ENCODE measurements at places on chromosomes 3 and 15.

DNA sequence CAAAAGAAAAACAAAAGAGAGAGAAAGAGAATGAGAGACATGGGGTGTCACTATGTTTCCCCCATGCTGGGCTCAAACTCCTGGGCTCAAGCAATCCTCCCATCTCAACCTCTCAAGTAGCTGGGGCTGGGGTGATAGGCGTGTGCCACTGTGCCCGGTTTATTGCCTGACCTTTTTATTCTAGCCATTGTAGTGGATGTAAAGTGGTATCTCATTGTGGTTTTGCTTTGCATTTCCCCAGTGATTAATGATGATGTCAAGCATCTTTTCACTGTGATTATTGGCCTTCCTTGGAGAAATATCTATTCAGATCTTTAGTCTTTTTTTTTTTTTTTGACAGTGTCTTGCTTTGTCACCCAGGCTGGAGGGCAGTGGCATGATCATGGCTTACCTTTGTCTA lies 37.7 kb upstream of the GK5 start:
- no peak for DNase-seq

DNA sequence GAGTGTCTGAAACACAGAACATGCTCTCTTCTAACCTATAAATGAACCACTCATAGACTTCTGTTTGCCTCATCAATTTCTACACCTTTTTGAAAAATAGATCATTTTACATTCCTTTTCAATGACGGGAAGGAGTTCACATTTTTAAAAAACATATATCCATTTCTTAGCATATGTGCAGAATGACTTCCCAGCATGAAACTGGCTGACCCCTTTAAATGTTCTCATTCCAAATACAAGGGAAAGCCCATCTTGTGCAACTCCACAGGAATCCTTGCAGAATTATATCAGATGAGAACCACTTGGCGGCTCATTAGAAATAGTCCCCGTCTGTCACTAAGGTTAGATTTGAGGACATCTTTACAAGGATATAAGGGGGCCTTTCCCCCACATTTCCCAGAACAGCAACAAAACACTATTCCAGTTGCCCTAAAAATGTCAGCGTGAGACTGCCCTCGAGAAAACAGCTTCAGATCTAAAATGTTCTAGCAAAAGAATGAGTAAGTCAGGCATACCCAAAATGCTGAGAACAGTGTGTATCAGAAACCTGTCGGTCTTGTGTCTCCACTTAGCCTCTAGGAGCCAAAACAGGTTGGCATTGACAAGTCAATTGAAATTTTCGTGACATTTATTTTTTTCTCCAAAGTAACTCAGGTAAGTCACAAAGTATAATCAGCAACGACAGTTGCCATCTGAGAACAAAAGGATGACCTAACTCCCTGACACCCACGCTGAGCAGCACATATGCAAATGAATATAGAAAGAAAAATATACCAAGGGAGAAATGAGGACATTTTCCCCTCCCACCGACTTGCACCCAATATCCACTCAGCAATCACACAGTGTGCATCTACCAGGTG lies 63.1 kb downstream of the FOXP1 start:
- DNase-seq = no peak

DNA sequence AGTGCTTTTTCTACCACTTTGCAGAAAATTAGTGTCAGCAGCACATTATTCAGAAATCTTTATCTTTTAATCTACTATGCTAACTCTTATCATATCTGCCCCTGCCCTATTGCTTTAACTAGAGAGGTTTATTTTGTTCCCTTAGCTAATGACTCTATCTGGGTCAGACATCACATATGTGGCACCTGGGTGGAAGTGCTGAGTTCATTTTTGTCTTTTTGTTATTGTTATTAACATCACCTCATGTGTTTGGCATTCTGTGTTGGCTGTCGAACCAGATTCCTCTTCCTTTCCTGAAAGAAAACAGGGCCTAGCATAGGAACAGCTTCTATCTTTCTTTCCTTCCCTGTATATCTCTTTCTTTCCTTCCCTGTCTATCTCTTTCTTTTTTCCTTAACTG lies 100.7 kb downstream of the RBMS3 start:
- DNase-seq = no peak

- no peak for DNase-seq
Observed at GRCh38 chr3:177378168-177378567, 180.9 kb upstream of the TBL1XR1 start.

GRCh38 chr15:38670128-38671005 lies 105.8 kb upstream of the RASGRP1 start:
- no peak for DNase-seq

GRCh38 chr3:101509281-101509680 lies 3.7 kb downstream of the SENP7 start:
- DNase-seq = no peak

DNA sequence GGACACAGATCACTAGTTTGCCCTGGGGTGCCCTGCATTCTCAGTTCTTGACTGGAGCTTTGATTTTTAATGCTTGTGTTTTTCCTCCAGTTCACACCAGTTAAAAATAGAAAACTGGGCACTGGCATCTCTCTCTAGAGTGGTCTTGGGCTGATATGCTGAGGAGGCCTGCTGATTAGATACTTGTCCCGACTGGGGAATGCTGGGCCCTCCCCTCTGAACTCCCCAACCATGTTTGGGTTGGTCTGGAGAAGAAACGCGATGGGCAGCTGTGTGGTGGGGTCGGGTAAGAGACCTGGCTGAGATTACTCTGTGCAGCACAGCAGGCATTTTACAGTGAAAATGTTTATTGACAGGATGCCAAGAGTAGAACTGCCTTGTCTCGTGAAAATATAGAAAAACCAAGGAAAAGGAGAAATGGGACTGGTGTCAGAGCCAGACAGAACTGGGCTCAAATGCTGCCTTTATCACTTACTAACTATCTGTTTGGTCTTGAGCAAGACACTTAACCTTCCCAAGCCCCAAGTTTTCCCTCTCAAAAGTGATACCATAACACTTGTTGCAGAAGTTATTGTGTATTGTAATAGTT lies 1.6 kb upstream of the ACTC1 start:
- DNase-seq = no peak

DNA sequence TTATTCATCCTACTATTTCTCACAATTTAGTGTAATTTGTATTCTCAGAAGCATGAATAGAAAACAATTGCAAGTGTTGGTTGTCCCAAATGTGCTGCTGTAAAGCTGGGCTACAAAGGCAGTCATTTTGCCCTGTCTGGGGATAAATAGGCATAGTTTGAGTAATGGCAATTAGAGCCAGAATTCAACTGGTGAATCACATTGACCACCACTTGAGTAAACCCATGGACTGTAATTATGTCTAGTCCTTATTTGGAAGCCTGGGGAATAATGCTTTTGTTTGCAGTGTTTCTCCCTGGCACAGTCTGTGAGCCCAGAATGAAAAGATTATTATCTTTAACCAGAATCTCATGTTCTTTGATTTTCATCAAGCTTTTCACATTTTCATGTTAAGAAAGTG lies 30.5 kb upstream of the CHL1 start:
- no peak for DNase-seq

- no peak for DNase-seq
Observed at GRCh38 chr3:127711896-127712295, 39.1 kb downstream of the ABTB1 start.

DNA sequence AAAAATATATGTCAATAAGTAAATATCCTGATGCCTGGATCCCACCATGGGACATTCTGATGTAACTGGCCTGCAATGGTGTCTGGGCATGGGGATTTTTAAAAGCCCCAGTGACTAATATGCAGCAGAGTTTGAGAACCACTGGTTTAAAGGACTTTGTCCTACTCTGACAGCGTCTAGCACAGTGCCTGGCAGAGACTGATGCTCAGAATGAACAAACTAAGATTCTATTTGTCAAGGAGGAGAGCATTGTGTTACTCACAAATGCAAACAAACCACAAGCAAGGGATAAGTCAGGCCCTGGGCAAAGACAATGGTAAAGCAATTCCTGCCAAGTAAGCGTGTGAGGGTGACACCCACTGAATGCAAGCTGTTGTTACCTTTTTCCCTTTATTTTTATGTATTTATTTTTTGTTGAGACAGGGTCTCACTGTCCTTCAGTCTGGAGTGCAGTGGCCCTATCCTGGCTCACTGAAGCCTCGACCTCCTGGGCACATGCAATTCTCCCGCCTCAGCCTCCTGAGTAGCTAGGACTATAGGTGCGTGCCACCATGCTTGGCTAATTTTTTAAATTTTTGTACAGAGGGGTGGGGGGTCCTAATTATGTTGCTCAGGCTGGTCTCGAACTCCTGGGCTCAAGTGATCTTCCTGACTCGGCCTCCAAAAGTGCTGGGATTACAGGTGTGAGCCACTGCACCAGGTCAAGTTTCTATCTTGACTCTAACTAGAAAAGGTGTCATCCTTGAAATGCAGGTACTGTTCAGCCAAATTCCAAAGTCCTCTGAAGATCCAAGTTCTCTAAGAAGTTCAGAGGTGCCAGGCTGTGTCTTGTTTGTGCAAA lies 909 bp upstream of the GPD1L start:
- DNase-seq = peak; percentile 78

DNA sequence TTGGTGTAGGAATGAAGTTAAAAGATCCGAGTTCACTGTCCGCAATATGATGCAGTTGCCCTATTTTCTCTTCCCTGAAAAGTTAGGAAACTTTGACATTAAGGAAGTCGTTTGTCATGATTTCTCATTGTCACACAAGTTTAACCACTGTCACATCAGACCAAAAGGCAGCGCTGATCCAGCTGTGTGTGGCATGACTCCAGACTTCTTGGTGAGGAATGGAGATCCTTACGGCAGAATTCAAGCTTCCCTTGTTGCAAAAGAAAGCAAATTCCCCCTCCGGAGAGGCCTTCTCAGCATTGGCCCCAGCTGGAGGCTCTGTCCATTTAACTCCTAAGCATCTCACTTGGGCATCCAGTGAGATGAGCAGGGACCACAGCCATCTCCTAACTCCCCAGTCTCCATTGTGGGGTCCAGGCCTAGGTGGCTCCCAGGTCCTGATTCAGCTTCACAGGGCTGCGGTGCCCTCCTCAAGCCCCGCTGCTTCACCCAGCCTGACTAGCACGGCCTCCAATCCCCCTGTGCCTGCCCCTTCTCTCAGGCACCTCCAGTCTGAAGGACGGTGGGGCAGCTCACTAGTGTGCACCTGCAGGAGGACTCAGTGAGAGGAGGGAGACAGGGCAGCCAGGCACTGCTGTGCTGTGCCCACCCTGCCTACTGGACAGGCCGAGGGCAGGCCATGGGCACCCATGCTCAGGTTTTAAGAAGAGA lies 159.5 kb downstream of the CHSY1 start:
- DNase-seq = no peak

DNA sequence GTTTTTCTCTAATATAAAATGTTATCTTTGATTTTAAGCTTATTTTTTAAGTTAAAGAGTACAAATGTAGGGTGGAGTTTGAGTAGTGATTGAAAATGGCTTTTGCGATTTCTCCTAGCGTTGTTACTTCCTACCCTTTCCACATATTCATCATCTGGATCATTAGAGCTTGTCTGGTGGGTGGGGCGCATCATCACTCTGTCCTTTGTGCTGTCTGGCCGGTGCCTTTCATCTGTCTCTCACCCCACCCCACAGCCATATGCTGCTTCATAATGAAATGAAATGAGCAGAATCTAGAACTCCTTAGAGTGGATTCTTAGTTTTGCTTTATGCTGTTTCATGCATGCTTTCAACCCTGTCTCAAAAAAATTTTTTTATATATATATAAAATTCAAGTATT lies 44.3 kb downstream of the ATP1B3 start:
- no peak for DNase-seq

Data from epithelial cell of prostate (primary cell).